Right lung (tissue), 10 donors: ENCODE measurements at places on chromosomes 16 and 17.

- DNase-seq: peak; percentile 16
Measured at GRCh38 chr17:13650096-13650675, 48.5 kb upstream of the HS3ST3A1 start.

DNA sequence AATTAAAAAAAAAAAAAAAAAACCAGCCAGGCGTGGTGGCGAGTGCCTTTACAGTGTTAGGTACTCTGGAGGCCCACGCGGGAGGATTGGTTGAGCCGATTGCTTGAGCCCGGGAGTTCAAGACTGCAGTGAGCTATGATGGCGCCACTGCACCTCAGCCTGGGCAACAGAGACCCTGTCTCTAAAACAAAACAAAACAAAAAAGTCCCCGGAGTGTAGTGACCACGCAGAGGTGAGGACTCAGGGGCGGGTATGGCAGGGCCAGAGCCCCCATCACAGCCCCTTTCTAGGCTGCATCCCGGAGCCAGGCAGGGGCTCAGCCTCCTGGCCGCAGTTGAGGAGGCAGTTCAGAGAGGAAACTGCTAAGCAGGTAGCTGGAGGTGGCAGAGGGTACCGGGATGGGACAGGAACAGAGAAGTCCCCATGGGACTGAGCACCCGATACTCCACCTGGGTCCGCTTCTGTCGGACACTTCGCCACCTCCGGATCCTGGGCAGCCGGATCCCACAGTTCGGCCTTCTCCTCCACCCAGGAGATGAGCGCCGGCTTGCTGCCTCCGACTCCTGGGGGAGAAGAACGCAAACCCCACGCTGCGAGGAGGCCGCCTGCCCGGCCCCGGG is 800 bp downstream of the ZNF747 start:
- DNase-seq: no peak

DNA sequence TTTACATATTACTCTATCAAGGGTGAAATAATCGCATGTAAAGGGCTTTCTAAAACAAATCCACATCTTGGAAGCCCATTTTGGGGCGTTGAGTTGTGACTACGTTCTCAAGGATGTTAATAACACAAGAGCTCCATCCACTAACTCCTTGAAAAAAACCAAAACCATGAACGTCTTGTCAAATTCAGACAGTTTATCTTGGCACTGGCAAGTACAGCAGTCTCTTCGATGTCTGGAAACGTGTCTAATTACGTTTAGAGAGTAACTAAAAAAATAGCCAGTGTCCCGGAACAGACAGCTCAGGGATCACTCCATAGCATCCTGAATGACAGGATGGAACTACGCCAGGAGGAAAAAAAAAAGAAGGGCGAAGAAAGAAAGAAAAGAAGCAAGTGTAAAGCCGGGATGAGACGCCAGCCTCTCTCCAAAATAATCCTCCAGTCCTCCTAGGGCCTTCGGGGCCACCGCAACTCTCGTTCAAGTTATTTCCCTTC is 954 bp downstream of the MYO1D start:
- peak; percentile 50 for DNase-seq

DNA sequence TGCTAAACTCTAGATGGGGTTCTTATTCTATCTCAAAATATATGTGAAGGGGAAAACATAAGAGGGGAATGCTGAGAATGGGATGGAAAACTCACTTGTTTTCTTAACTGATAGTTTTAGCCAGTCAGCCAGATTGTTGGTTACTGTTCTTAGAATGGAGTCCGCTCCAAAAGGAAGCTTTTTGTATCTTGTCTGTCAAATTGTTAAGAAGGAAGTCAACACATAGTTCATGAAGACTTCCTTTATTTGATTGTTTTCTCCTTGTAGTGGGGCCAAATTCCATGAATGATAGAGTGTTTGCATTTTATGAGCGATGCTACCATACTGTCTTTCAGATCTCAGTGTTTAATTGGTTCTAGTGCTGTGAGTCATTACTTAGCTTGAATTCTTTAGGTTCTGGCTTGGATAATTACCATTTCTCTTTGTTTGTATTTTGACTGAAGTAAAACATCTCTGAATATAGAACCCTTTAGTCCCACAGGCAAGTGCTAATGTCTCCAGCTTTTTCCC is 98.3 kb upstream of the GOT2 start:
- DNase-seq: no peak

DNA sequence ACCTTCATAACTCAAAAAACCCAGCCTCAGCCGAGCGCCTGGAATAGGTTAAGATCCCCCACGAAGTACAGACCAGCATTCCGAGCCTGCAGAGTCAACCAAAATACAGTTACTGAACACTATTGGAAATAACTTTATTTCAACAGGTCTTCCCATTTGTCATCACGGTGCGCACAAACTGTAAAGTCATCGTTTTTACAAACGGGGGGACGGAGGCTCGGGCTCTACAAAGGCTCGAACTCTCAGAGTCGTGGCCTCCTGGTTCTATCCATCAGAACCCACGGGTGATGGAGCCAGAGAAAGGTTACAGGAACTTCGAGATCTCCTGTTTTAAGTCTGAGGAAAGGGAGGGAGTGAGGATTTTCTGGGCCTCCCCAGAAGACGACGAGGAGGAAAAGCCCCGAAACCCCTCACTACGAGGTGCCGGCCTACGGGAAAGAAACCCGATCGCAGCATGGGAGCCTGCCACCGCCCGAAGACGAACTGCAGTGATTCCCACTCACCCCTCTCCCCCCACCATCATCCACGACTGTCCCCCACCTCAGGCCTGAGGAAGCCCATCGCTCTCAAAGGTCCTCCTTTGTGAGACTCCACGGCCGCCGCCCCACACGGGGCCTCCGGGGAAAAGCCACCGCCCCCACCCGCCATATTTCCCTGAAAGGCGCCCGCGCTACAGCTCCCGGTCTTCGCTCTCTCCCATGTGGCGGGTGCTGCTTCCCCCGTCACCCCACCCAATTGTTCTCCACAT is 917 bp downstream of the YWHAE start:
- peak; percentile 20 for DNase-seq

DNA sequence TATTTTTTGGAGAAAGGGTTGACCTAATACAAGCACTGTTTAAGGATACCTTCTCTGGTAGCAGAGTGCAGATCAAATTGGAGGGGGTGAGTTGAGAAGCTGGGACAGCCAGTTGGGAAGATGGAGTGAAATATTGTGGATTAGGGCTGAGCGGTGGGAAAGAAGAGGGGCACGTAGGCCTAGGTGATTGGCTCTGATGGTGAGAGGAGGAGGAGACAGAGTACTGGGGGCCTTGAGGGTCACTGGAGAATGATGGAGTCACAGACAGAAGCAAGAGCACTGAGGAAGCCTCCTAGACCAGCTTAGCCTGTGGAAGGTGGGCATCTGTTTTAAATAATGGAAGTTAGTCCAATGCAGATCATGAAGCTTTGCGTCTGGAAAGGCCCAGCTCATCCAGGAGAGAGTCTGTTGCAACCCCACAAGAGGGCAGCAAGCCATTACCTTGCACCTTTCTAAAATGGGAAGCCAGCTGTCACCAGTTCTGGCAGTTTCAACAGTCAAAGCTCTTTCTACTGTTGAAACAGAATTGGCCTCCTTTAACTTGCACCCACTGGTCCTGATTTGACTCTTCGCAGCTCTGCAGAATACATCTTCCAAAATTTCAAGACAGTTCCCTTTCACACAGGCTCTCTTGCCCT is 11.8 kb downstream of the SLC9A5 start:
- DNase-seq: no peak

DNA sequence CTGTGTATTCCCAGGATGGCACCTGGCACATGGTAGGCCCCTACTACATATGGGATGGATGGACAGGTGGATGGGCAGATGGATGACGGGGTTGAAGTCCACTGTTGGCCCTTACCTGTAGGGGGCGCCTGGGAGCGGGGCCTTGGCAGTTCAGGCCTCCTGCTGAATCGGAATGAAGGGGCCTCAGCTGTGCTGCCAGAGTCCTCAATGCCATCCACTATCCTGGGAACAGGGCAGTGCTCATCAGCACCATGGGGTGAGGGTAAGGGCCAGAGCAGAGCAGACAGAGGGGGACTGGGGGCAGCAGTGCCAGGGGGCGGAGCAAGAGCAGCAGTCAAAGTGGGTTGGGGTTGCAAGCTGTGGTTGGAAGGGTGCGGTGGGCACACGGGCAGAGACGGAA is 8.3 kb upstream of the RAB5C start:
- DNase-seq: no peak

GRCh38 chr17:40916366-40916765 is 21.1 kb downstream of the KRT23 start:
- no peak for DNase-seq

DNA sequence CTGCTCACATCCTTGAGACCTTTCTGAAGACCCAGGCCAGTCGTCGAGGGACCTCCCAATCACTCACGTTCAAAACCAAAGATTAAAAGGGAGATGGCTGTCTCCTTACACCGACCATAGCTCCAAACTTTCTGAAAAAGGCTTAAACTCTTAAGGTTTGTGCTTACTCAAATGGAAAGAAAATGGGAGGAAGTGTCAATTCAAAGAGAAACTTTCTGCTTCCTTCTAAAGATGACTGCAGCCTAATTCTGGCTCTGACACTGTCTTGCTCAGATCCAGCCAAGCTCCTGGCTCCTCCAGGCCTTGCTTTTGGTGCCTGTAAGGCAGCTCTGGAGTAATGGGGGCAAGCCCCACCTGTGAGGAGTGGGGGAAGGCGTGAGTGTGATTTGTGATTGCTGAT is 54.9 kb upstream of the WSB1 start:
- DNase-seq: no peak
